Stimulated activated CD4-positive, alpha-beta T cell treated with anti-CD3 and anti-CD28 coated beads, Interleukin-4, amount 100 ng/mL, for 24 hours (primary cell): ENCODE measurements at places on chromosomes 6 and 20.

GRCh38 chr6:26124781-26125685 is 37.8 kb downstream of the HFE start:
- no peak for DNase-seq

DNA sequence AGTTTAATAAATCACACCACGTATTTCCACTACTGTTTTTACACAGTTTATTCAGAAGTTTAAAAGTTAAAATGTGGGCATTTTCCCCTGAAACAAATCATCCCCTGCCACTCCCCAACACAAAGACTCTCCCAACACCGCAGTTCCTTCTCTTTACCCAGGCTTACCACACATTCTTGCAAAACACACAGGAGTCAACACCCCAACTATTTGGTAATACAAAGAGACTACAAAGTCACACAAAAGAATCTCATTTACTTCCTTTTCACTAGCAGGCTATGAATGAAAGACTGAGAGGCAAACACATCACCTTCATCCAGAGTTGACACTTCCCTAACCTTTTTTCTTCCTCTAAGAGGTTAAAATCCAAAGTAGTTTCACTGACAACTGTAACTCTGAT is 51.1 kb downstream of the KCTD20 start:
- no peak for DNase-seq

- DNase-seq = no peak
These were observed 46.2 kb downstream of the MAN1A1 start for GRCh38 chr6:119303164-119303887.

GRCh38 chr20:17320456-17320855 is 93.6 kb downstream of the PCSK2 start:
- DNase-seq = no peak

GRCh38 chr20:46900086-46900485 is 5.4 kb downstream of the EYA2 start:
- no peak for DNase-seq

GRCh38 chr6:115554060-115554459 is 506.6 kb downstream of the FRK start:
- DNase-seq = no peak

DNA sequence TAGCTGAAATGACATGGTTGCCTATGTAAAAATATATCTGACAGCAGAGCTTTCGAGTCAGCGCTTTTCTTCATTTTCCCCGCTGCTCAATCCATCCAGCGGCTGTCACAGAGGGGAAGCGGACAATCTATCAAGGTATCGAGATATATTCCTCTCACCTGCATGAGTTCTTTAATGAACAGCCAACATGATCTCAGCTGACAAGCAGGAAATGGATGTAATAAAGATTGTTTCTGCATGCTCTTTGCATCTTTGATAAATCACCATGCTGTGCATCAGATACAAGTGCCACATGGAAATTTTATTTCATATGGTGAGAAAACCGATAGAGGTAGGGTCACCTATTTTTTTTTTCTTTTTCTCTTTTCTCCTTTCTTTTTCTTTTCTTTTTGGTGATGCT is 602.3 kb upstream of the MMS22L start:
- DNase-seq = no peak

GRCh38 chr6:3844097-3844463 is 5.1 kb upstream of the FAM50B start:
- DNase-seq = no peak

DNA sequence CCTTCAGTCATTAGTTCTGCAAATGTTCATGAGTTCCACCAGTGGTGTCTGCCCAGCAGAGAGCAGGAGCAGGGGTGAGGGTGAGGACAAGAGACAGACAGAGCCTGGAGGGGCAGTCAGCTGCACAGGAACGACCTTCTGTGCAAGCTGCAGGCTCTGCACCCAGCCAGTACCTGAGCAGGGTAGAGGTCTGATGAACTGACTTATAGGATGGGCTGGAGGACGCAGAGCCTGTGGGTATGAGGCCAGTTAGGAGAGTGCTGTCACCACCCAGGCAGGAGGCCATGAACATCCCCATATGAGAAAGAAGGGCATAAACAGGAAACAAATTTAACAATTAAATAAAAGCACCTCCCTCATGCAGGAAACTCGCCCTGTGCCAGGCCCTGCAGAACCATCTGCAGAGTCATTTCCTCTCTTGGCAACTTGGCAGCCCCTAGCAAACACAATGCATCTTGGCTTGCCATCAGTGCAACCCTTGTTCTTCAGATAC is 17.9 kb downstream of the C6orf15 start:
- DNase-seq = peak; percentile 14

GRCh38 chr20:37282556-37282955 is 6.9 kb upstream of the MANBAL start:
- DNase-seq = no peak

GRCh38 chr6:148166339-148166968 is 176.2 kb upstream of the SASH1 start:
- no peak for DNase-seq

GRCh38 chr6:169239181-169239580 is 14.5 kb downstream of the THBS2 start:
- no peak for DNase-seq

- no peak for DNase-seq
These were observed 98.9 kb upstream of the CST7 start for GRCh38 chr20:24850176-24850575.
